CD4-positive, CD25-positive, alpha-beta regulatory T cell (primary cell): ENCODE measurements at places on chromosomes 7 and 10.

DNA sequence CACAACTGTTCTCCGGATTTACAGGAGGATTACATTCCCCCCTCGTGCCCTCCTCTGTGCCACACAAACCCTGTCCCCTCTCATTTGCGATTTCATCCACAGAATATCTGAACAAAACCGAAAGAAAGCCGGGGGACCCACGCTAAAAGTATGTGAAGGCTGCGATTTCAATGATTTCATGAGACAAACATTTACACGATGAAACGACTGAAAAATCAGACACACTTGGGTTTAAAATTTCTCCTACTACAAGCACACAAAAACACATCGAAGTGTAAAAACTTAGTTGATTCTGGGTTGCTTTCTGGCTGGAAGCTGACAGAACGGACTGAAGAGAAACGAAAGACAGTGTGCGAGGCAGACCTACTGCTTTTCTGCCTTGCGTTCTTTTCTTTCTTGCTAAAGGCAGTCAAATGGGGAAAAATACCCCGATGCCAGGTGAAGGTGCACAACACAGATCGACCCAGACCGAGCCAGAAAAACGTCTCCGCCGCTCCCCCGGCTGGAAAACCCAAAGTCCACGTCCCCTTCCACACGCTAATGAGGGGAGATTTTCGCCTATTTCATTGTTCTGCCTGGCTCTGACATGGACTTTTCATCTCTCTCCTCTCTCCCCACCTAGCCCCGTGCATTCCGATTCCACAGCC is 1.2 kb downstream of the HIPK2 start:
- DNase-seq: peak; percentile 64

DNA sequence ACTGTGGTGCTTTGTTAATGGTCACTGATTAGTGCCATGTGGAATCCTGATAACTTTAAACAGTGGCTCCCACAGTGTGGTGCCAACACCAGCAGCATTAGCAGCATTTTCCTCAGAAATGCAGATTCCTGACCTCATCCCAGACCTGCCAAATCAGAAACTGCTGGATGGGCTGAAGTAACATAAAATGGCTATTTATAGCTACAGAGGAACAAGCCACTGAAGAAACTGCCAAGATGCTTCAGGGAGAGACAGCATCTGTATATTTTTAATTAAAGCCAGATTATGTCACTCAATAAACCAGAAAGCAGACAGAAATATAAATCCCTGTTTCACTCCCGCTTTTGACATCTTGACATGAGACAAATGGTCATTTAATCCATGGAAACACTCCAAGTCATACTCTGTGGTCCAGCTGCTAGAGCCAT is 178.5 kb downstream of the AMPH start:
- DNase-seq: no peak

DNA sequence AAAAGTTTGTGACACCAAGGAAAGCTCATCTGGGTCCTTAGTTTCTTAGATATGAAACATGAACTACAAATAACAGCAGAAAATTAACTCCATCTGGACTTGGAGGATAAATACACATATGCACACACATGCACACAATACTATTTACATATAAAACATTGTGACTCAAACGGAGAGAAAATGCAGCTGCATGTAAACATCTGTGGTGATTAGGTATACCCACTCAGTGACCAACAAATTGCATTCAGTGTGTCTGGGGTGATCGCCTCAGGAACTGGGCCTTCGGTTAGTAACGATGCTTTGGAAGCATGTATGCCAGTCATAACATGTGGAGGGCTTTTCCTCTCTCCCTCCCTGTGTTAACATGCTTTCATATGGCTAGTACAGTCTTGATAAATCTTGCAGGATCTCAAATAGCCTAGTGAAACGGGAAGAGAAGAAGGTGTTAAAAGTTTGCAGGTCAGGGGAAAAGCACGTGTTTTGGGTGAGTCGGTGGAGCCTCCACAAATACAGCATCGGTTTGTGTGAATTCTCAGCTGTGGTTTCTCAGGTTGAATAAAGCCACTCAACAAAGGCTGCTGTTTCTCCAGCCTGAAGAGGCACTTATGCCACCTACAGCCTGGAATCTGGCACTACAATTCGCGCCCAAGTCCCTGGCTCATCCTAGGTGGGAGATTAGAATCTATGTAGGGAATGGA is 8.7 kb upstream of the GLRX3 start:
- DNase-seq: peak; percentile 38

DNA sequence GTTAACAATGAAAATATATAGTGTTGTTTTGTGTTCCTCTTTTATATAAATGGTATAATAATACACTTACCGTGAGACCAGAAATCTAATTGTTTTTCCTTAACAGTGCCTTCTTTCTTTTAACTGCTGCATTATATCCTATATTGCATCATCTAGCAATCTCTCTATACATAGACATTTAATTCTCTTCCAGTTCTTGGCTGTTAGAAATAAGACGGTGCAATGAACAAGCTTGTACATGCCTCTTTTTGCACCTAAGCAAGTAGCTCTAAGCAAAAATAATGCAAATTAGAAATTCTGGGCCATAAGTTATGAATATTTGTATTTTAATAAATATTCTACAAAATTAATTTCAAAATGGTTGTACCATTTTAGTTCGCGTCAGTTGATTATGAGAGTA is 55.9 kb upstream of the AHR start:
- no peak for DNase-seq

DNA sequence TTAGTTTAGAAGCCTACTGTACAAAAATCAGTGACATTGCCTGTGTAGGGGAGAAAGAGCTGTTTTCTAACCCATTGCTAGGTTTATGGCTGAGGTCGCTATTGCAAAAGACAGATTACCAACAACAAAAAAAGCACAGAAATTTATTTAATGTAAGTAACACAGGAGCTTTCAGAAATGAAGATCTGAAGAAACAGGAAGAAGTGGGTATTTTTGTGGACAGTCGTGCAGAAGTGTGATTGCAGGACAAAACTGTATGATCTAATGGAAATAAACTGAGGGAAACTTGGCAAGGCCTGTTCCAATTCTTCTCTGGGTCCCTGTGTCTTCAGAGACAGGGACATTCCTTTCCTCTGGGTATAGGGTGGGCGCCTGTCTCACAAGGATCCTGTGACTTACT is 87.4 kb downstream of the APBB1IP start:
- no peak for DNase-seq

DNA sequence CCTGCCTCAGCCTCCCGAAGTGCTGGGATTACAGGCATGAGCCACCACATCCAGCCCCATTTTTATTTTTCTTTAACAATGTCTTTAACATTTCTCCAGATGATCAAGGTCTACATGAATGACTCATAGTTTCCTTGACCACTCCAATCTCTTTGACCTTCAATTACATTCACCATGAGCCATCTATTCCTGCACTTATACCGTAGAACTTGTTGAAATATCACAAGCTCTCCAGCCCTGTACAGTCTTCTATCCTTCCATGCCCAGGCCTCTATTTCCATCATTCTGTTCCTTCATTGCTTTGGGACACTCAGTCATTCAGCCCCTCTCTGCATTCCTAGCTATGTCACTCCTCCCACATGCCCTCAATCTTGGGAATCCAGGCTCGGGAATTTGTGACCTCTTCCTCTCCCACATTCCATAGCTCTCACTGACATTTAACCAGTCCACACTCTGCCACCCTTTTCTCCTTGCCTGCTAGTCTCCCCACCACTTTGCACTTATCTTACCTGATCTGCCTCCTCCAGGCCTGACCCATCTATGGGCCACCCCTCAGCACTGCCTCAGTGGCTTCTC is 151.8 kb upstream of the STK17A start:
- no peak for DNase-seq

DNA sequence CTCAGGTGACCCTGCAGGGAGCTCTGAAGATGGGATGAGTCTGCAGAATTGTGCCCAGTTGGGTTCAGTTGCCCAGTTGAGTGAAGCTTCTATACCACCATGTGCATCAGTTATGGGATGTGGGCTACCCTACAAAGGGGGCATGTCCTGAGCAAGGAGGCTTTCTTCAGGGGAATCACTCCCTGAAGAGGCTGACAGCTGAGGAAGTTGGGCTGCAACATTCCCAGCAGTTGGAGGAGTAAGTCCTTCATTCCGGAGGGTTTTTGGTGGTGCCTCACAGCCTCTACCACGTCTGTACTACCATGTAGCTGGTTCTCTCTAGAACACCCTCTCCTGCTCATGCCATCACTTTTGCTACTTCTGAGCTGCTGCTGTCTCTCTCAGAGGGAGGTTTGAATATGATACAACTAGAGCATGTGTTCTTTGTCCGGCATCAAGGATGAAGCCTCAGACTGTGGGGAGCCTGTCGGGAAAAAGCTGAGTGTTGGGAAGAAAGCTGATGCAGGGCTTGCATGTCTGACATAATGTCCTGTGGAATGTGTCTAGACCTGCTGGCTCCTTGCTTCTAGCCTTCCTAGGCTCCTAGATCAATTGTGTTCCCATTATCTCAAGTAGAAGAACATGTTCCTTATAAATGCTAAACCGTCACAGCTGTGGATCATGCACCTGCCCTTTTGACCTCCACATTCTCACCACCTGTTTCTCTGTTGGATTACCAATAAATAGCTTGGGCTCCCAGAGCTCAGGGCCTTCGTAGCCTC is 355.8 kb downstream of the CCSER2 start:
- DNase-seq: no peak

- DNase-seq: no peak
Measured at GRCh38 chr10:26457088-26457487, 18.9 kb downstream of the APBB1IP start.

GRCh38 chr10:77230194-77230593 is 407.4 kb downstream of the KCNMA1 start:
- DNase-seq: no peak

DNA sequence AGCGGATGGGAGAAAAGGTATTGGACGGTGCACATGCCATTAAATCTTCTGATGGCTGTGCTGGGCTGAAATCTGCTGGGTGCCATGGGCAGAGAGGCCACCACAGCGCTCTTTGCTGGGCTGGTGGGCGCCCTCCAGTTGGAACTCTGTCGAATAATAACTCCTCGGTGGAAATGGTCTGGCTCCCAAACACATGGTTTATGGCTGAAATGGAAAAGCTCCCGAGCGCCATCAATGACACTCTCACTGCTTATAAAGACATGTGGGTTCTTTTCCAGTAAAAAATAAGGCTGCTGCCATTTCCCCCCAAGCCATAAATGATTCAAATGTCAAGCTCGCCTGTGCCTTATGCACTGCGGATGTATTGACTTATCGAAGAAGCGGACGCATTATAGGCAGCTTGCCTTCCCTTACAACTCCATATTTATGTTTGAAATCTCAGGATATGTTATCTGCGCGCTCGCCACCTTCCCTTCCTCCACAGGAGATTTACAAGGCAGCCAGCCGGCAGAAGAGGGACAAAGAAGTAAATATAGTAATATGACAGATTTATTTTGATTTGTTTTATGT is 239.0 kb upstream of the MKI67 start:
- DNase-seq: no peak

DNA sequence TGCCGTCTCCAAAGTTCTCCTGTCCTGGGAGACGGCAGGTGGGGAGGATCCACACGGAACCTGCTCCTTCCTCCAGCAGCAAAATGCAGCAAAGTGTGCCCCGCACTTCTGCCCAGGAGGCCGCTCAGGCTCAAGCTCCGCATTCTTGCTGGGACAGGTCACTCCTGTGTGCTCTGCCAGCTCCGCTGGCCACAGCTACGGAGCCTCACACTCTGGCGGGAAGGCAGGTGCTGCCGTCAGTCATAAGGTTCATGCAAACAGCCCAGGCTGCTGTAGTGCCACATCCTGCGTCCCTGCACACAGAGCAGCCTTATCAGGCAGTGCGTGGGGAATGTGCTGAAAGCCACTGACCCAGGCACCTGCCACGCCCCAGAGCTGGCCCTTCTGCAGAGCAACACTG is 22.4 kb downstream of the ADGRA1 start:
- DNase-seq: no peak

DNA sequence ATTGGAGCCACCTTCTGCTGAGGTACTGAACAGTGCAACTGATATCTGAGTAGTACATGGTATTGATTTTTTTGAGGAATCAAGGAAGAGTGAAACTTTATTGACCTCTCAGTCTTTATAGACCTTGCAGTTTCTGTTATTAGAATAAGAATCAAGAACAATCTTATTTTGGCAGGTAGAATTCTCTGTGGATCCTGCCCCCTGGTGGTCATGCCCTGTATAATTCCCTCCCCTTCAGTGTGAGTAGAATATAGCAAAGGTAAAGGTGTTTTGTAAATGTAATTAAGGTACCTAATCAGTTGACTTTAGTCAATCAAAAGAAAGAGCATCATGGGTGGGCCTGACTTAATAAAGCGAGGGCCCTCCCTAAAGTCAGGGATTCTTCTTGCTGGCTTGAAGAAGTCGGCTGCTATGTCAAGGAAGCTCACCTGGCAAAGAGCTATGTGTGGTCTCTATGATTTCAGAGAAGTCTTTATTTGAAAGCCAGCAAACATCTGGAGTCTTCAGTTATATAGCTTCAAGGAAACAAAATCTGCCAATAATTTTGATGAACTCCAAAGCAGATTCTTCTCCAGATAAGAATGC is 142.8 kb downstream of the LSM5 start:
- DNase-seq: no peak

DNA sequence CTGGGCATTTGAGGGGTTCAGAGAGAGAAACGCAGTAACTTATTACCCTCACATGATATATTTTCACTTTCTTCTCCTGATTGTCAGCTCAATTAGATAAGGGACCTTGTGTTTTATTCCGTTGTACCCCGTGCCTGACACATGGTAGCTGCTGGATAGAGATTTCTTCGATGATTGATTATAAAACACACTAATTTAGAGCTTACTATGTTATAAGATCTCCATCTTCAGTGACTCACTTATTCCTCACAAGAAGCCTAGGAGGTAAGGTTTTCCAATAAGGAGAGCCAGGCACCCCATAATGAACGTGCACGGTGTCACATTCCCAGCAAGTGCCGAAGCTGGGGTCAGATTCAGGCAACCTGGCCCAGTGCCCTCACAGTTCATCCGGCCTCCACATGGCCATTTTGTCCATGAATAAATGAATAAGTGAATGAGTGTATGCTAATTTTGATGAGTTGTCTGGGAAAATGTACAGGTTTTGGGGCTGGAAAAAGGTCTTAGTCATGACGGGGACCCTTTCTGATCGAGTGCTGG is 138.1 kb upstream of the CDCA7L start:
- no peak for DNase-seq

DNA sequence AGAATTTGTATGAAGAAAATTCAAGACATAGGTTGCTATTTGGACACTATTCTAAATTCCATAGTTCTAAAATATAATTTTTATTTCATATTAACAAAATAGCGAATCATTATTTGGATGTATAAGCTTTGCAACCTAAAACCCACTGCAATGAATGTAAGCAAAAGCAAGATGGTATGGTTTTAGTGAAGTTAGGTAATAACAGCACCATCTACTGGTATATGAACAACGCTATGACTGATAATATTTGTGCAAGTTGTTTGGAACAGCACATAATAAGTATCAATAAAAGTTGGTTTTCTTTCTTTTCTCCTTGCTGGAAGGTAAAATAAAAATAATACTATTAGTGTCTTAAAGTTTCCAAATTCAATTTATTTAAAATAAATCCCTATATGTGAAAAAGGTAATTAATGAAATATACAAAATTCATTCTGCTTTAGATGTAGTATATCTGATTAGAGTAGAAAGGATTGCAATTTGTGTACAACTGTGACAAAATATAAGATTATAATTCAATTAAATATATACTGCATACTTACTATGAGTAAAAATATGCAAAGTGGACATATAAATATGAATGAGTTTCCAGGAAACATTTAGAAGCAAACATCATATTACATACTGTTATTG is 79.0 kb upstream of the LSM8 start:
- no peak for DNase-seq
